ENCODE measurements at places on chromosomes 3 and 15.
A peak's percentile ranks its signal among the peaks of the same experiment; 100 is the strongest.

- no peak for DNase-seq
These were observed 28.1 kb downstream of the HLTF start for GRCh38 chr3:149058198-149058597.

DNA sequence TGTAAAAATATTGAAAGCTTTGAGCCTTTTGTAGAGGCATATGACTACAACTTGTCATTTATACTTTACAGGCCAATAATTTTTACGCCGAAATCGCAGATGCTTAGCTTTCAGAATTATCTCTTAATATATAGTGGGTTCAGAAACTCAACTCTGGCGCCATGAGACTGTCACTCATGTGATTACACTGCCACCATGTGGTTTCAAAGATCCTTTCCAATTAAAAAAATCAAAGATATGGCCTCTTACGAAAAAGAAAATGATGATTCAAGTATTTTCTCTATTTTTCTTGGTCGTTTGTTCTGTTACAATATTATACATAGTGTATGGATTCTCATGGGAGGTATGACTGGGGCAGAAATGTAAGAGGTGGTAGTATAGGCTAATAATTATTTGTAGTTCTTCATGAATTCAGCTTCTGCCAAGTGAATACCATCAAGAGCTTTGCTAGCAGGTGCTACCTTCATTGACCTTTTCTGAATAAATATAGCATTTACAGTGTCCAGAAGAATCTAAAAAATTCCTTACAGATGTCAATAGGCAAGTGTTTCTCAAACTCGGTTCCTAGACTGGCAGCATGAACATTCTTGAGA is 751.7 kb upstream of the GOLIM4 start:
- no peak for DNase-seq

DNA sequence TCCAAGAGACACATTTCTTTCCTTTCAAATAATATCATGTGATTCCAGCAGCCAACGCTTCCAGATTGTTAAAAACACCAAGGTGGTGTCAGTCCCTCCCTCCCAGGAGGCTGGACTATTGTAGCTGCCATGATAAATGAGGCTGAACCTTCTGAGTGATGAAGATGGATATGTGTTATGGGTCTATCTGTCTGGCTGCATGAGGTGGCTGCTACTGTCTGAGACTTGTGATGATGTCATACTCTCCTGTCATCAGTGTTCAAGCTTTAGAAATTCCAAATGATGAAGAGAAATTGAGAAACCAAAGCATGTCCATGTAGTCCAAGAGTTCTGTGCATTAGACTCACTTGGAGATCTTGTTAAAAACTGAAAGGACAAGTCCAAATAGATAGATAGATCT is 683.0 kb downstream of the NTRK3 start:
- no peak for DNase-seq

DNA sequence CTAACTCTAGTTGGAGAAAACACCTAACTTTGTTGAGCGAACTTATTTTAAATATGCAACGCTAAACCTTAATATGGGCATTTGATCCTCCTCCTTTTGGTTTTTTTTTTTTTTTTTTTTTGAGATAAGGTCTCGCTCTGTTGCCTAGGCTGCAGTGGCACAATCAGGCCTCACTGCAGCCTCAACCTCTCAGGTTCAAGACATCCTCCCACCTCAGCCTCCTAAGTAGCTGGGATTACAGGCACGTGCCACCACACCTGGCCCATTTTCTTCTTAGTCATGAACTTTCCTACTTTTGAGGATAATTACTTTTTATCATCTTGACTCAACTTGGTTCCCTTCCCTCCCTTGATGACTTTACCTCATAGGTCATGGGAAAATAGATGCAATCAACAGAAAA is 3.9 kb downstream of the NUSAP1 start:
- no peak for DNase-seq

- DNase-seq, result no peak
These were observed 89.0 kb upstream of the STRIT1 start for GRCh38 chr3:155382396-155383042.

GRCh38 chr3:154180836-154181691 is 59.9 kb downstream of the ARHGEF26 start:
- no peak for DNase-seq

DNA sequence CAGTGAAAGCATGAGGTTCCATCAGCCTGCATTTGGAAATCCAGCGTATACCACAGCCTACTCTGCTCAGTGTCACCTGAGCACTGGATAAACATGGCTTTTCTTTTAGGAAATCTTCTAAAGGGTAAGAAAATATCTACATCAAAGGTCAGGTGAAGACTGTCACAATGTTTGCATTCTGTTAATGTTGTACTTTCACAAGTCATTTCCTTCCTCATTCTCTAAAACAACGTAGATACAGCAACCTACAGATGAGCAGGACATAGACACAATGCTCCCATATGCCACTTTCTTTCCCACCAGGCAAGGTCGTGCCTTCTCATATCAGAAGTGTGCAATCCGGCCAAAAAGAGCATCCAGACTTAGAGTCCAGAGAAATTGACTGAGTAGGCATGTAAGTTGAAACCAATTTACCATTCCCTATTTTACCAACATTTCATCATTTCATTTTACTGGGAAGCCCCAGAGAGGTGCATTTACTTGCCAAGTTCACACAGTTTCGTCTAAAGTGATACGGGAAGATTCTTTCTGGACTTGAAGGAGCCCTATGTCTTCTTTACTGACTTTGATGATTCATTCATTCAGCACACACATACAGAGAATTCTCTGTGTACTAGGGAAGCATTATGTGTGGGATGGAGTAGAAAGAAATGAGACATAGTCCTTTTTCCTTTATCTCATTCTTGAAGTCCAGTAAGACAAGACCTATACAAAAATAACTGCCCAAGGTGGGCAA is 30.6 kb upstream of the LPP start:
- DNase-seq, result no peak

DNA sequence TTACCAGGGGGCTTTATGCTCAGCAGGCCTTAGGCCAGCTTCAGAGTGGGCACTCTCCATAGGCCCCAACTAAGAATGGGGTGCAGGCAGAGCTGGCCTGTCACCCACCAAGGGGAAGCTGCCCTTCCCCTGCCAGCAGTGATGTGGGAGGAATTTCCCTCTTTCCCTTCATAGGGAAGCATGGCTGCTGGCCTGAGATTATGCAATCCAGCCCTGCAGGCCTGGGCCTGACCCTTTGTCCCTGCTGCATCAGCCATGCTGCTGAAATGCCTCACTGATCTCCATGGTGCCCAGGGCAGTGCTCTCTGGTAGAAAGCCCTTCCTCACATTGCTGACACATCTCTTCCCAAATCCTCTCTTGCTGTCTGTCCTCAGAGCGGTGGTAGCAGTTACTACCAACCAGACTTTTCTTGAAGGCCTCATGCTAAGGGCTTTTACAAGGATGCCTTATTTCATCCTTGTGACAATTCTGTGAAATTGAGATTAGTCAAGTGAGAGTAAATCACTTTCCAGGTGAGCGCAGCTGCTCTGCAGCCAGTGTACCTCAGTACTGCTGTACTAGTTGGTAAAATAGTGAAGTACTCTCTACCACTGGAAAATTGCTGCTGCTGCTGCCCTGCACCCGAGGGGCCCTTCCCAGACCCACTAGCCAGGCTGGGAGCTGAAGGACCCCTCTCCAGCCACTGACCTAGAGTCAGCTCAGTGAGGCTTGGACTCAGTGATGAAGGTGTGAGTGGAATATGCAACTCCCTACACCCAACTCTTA is 33.8 kb downstream of the MRAS start:
- DNase-seq, result no peak

DNA sequence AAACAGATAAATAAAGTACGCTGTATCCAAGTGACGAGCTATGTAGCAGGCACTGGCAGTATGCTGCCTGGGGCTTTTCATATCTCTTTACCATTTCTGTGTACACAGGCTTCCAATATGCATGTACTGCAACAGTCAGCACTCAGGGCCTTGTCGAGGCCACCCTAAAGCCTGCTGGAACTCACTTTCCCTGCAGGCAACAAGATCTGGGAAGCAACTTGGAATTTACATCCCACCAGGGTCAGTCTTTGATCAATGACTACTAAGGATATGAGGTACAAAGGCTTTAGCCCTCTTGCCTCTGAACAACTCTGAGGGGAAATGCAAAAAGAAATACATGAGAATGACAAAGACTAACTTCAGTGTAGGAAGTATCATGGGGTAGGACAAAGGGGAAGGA is 101.8 kb upstream of the ARL6 start:
- DNase-seq, result no peak

DNA sequence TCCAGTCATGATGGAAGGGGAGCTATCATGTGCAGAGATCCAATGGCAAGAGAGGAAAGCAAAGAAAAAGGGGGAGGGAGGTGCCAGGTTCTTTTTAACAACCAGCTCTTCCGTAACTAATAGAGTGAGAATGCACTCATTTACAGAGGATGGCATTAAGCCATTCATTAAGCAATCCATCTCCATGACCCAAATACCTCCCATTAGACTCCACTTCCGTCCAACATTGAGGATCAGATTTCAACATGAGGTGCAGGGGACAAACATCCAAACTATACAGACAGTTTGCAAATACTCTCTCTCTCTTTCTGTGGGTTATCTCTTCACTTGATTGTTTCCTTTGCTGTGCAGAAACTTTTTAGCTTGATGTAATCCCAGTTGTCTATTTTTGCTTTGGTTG is 21.2 kb downstream of the ZDHHC23 start:
- DNase-seq, result no peak

- DNase-seq, result no peak
These were observed 184.0 kb upstream of the LYSMD4 start for GRCh38 chr15:99917252-99917651.

GRCh38 chr3:23086831-23087230 is 116.3 kb upstream of the UBE2E2 start:
- no peak for DNase-seq

GRCh38 chr15:52139599-52140462 is 27.3 kb upstream of the BCL2L10 start:
- peak; percentile 55 for DNase-seq

- DNase-seq, result no peak
These were observed 193.8 kb downstream of the RORA start for GRCh38 chr15:61035311-61035710.

DNA sequence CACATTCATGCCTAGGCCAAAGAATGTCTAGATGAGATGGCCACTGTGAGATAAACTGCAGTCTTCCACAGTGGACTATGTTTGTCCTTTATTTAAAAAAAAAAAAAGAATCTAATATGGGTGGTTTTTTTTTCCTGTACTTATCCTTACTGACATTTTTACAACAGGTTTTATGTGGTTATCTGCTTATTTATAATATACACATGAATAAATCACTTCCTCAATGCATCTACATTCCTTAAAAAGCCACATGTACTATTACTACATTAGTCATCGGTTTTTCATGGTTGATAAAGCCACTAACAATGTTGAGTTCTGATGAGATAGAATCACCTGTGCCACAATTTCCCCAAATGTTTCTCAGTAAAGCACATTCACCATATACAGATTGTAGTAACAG is 341.3 kb upstream of the THBS1 start:
- no peak for DNase-seq

- no peak for DNase-seq
These were observed 46.6 kb upstream of the MRPL3 start for GRCh38 chr3:131549340-131549739.

DNA sequence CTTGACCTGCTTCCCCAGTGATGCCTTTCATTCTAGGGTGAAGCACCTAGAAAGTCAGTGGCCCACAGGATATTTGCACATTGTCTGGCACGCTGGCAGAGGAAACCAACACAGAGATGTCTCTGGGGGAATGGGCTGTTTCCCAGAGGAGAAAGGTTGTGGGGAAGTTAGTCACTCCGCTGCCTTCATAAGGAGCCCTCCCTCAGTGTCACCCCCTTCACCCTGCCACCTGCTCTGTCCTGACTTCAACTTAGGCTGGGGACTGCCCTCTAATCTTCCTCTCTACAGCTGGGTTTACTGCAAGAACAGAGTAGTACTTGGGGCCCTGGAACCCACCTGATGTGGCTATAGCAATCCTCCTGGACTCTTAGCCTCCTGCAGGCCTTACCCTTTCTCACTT is 5.7 kb downstream of the KLHDC8B start:
- no peak for DNase-seq

- DNase-seq, result no peak
These were observed 53.5 kb downstream of the ZBTB38 start for GRCh38 chr3:141421639-141422319.

- no peak for DNase-seq
These were observed 69.0 kb upstream of the THBS1 start for GRCh38 chr15:39511916-39512260.

DNA sequence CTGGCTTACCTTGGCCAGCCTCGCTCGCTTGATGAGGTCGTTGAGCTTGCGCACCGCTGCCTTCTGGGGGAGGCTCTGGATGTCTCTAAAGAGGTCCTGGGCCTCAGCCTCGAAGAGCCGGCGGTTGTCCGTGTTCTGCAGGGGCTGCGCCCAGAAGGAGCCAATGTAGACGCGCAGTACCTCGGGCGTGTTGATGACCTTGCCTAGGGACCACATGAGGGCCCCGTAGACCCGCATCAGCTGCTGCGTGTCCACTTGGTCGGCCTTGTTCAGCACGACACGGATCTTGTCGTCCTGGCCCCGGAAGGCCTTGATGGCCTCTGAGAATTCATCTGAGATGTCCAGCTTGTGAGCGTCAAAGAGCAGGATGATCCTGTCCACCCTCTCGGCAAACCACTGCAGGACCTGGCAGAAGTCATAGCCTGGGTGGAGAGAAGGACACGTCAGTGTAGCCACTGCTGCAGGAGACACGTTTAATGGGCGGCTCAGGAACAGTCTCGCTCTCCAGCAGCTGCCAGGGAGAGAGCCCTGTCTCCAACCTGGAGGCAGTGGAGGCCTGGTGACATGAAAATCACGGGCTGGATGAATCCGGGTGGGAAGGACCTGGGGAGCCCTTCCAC is 25.5 kb upstream of the SPTBN5 start:
- no peak for DNase-seq

GRCh38 chr15:101264911-101265641 is 12.2 kb downstream of the SELENOS start:
- no peak for DNase-seq

DNA sequence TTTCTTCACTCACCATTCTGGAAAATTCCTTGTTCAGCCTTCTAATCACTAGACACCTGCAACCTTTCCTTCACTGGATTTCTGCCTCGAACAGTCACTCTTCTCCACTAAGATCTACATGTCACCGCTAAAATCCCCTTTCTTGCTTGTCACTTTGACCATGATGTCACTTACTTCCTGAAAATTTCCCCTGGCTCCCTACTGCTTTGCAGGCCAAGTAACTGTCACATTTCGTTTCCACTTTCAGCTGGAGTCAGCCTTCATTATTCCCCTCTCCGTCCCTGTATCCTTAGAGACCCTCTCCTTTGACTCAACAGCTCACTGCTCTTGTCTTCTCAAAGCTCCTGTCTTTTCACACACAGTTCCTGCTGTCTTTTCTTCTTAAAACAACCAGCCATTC is 15.9 kb downstream of the CHL1 start:
- no peak for DNase-seq
